ENCODE measurements at places on chromosomes 1 and 21.

DNA sequence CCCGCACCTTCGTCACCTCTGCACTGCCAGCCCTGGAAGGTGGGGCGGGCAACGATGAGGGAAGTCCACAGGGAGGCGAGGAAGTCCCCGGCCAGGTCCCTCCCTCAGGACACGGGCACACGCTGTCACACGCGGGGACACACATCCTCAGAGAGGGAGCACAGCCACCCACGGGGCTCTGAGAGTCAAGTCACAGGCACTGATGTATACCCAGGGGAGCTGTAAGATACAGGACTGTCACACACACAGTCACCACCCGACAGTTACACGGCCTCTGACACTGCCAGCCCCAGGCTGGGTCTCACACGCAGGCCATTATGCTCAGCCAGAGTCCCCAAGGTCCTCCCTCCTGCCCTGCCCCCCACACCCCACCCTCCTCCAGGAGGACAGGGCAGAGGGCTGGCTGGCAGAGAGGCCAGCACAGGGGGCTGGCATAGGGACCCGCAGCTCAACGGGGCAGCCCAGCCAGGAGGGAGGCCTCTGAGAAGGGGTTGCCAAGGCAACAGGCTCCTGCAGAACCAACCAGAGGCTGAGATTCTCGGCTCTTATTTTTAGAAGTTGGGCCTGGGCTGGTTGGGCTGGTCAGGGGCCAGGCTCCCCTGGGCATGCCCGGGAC lies 17.7 kb upstream of the ADGRB2 start:
- DNase-seq, result no peak

GRCh38 chr1:10561955-10562354 lies 87.2 kb downstream of the PEX14 start:
- no peak for DNase-seq

DNA sequence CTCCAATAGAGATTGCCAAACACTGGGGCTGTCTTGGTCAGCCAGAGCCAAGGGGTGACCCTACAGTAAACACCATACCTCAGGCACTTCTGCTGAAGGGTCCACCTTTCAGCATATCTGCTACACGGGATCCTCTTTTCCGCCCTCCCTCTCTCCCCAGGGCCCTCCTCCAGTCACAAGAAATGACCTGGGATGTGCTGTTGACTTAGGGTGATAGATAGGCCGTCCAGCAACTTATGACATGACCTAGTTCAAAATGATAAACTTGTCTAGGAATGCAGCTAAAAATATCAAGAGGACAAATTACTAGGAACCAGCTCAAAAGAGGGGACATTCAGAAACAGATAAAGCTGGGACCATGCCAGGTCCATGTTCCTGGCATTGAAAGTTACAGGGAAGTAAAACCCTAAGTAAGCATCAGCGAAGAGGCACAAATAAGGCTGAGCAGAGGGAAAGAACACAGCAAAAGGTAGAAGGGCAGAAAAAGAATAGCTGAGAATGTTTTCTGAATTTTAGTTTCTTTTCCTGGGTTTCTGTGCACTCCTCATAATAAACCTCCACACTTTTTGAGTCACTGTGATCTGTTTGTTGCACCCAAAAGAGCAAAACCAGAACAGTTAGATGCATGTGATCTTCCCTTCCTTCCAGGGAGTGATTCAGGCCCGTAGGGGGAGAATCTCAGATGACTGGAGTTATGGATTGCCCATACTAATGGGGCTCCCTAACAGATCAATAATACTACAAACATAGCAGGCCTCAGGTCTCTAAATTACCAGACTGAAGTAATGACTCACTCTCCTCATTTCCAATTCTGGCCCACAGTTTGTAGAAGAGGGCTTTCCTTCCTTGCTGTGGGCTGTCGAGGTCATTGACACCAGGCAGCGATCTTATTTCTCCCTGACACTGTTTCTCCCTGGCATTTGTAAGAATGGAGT lies 48.9 kb upstream of the F3 start:
- DNase-seq, result no peak

DNA sequence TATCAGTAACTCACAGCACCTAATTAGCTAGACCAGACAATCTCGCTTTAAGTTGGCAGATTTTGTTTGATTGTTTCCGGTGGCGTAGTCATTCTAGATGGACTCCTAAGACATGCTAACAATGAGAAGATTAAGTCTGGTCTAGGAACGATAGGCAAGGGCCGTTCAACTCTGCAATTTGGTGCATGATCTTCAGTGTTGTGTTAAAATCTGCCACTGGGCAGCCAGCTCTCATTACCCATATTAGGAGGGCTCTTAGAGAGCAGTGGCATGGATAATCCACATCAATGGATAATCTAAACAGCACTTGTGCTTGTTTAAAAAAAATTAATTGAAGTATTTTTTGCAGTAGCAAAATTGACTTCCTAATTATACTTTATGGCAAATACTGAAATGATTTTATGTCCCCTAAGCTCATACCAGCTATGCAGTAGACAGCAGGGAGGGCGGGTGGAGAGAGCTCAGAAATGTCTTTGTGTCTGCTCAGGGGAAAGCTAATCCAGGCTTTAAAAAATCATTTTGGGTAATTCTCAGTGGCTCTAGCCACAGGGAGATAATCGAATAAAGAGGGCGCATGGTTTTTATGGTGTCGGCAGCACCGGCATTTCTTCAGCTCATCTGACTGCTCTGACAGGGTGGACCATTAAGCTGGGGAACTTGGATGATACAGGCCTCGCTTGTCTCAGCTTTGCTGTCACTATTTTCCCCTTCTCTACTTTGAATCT lies 48.5 kb upstream of the IKBKE start:
- no peak for DNase-seq

GRCh38 chr21:43893536-43894205 lies 28.6 kb downstream of the AGPAT3 start:
- peak; percentile 51 for DNase-seq
